CD14-positive monocyte (primary cell): ENCODE measurements at places on chromosomes 6 and 20. TPM values are rescaled to one million over a fixed set of nuclear protein-coding genes. Genes with fewer than 3 reads are reported as not detected.

BNIP5 gene
- polyA plus RNA-seq = not detected

DNA sequence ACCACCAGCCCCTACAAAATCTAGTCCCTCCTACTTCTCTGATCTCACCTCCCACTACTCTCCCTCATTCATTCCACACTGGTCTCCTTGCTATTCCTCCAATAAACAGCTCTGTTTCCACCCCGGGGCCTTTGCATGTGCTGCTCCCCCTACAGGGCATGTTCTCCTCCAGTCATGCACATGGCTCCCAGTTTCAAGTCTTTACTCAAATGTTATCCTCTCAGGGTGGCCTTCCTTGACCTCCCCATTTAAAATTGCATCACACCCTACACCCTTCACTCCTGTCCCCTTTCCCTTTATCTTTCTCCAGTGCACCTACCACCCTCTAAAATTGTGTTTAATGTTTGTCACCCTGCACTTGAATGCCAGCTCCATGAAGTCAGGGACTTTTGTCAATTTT, 174.5 kb downstream of the MRPL14 start:
- no peak overlapping the region for H3K4me3 ChIP-seq
- no peaks in the 10 kb centered on the region for H3K36me3 ChIP-seq
- H3K27me3 ChIP-seq = no peaks in the 10 kb centered on the region
- no peak for DNase-seq
- no peaks in the 10 kb centered on the region for H3K4me1 ChIP-seq
- no peak overlapping the region for H3K27ac ChIP-seq

SLC17A3 gene
- polyA plus RNA-seq = not detected

GCM1 gene
- polyA plus RNA-seq = 0.06 and 0.08 TPM in 2 replicates

TMEM74B gene
- polyA plus RNA-seq = not detected

TMEM200A gene
- not detected in 2 replicates for polyA plus RNA-seq

- no peak for DNase-seq
- no peak overlapping the region for H3K4me3 ChIP-seq
- no peaks in the 10 kb centered on the region for H3K4me1 ChIP-seq
Observed at GRCh38 chr6:49582529-49582928, 32.1 kb downstream of the C6orf141 start.
